H9 (cell line): ENCODE measurements at places on chromosomes 7 and 10.

DNA sequence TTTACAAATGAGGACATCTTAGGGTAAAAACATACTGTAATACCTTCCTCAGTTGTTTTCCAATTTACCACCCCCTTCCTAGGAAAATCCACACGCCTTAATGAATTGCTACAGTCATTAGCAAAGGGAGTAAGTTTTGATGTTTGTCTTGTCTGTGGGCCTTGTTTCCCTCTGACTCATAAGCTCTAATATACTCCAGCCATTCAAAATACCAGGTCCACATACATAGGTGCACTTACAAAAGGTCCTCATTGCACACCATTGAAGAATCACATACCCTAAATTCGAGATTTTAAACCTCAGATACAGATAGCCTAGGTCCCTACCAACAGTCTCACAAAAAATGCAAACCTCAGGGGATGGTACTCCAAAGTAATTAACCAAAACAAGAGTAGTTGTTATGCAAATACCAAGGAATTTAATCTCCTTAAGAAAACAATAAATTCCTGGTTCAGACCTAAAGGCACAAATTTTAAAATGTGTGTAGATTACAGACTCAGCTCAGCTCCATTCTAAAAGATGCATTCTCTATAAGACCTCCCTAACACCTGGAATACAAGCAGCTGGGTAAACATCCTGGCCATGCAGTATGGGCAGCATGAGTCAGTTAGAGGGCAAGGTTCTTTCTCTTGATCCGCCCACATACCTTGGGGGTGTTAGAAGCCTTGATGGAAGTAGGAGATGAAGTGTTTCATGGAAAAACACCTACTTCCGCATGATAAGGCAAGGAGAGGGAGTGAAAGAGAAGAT, 3.0 kb upstream of the LIPK start:
- DNase-seq, result peak; percentile 88

GRCh38 chr10:89364531-89364930, 13.3 kb upstream of the IFIT1B start:
- DNase-seq, result no peak

- DNase-seq, result no peak
These were observed 34.4 kb downstream of the RCC1L start for GRCh38 chr7:75039166-75039565.

GRCh38 chr10:114362826-114363355, 41.4 kb downstream of the AFAP1L2 start:
- no peak for DNase-seq

DNA sequence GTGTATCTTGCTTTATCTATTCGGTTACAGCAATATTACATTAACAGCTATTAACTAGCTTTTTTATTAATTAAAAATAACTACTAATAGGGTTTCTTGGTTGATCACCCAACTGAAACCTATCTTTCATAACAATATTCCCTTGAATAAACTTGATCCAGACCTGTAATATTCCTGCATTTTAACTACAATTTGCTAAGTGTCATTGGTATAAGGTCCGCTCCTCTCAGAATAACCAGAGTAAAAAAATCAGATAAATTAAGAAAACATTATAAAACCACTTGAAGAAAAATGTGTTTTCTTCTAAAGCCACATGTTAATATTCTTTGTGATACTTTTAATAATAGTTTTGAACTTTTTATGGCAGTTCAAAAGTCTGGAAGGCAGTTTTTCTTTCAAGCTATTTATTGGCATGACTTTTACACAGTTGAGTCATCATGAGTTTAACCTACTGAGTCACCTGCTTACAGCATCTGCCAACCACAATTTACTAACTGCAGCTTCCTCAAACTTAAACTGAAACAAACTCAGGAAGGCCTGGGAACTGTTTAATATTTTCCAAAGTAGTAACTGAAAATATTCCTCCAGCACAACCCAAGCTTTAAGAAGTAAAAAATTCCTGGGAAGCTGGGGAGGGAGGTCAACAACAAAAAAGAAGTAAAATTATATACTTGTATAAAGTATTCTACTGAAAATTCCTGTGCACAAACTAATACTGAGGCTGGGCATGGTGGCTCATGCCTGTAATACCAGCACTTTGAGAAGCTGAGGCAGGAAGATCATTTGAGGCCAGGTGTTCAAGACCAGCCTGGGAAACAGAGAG, 103.2 kb downstream of the NRBF2 start:
- no peak for DNase-seq

- DNase-seq, result no peak
These were observed 25.5 kb downstream of the VSIR start for GRCh38 chr10:71747551-71748523.

DNA sequence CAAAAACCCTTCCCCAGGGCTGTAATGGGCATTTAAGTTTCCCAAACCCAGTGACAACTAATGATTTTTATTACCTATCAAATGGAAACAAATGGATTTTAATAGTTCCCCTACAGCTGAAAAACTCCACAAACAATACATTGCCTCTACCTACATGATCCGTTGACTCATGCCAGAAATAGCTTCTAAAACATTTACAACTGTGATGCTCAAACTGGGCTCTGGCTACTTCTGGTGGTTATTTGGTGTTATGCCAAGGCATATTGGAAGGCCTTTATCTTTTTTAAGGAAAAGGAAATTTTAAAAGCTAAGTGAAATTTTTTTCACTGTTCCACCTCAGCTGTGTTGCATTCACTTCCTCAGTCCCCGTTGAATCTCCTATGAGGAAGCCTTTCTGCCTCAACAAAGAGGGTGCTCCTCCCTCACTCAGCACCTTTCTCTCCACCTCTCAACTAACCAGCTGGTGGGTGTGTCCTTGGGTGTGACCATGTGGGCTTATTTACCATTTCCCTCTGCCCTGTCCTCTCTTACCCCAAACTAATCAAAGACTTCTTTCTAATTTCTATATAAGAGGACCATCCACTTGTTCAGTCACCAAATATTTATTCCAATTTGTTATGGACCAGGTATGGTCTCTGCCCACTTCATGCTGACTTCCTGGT, 82.9 kb downstream of the PRTFDC1 start:
- no peak for DNase-seq

- no peak for DNase-seq
These were observed 210.1 kb downstream of the TNS3 start for GRCh38 chr7:47371733-47372368.

DNA sequence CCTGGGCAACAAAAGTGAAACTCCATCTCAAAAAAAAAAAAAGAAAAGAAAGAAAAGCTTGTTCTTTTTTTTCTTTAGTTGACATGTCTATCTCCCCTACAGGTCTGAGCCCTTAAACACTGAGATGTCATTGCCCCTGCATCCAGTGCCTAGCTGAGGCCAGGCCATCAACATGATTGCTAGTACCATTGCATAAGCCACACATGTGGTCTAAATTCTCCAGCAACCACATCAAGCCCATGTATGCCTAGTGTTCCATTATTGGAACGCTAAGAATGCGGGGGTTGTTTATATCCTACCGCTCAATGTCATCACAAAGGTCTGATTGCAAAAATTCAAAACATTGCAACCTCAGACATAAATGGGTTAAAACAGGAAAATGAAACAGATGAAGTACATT, 62.7 kb downstream of the NPTX2 start:
- DNase-seq, result no peak

GRCh38 chr7:2521341-2521745, 1.8 kb downstream of the LFNG start:
- DNase-seq, result no peak

DNA sequence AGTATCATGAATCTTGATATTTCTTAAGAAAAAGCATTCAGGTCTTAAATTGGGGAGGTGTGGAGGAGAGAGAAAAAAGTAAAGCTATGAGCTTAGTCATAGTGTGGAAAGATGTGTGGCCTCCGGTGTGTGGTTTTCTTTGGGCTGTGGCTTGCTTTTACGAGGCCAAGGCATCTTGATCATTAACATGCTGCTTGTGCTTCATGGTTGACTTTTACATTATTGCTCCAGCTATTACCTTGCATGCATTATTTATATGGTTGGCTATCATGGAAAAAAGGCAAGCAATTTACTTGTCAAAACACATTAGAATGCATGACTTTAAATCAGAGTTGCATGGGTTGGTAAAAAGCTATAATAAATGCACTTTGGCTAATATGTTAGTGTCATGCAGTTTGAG, 300.7 kb upstream of the ADARB2 start:
- no peak for DNase-seq

GRCh38 chr7:75945297-75946168, 30.6 kb downstream of the POR start:
- no peak for DNase-seq

DNA sequence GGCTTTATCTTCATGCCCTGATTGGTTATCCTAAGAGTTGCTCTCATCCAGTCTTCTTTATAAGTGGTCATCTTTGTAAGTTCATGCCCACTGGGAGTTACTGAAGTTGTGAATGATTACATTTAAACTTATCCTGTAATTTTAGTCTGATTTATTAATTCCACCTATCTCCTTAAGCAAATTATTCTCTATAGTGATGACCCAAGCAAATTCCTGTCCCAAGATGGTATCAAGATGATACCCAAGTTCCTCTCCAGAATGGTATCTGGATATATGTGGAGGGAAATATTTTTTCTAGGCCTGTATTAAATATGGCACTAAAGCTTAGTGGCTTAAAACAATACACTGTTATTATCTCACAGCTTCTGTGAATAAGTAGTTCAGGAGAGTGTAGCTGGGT, 22.6 kb upstream of the VOPP1 start:
- no peak for DNase-seq

- peak; percentile 47 for DNase-seq
These were observed 27.6 kb upstream of the BMS1 start for GRCh38 chr10:42755028-42755451.

DNA sequence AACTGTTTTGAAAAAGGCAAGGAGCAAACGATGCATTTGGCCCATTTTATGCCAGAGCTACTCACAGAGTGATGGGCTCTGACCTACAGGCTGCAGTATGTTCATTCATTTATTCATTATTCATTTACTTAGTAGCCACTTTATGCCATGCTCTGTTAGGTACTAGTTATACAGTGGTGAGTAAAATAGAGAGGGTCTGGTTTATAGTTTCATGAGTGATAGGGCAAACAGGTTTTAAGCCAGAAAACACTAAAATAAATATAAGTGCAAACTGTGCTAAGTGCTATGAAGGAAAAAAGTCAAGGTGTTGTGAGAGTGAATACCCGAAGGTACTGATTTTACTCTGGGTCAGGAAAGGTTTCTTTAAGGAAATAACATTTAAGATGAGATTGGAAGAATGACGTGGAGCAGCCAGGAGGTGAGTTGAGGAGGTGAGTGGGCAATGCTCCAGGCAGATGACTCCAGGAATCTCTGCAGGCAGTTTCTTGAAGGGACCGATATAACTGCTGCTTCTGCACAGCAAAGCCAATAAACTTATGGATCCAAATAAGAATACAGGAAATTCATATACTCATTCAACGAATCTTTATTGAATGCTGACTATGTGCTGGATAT, 56.9 kb upstream of the FAM133B start:
- DNase-seq, result no peak

- no peak for DNase-seq
These were observed 563.2 kb downstream of the DNAJB6 start for GRCh38 chr7:157900011-157900410.

- no peak for DNase-seq
These were observed 63.1 kb downstream of the BMPR1A start for GRCh38 chr10:86819567-86819966.
